ENCODE measurements at places on chromosomes 1 and 21.

DNA sequence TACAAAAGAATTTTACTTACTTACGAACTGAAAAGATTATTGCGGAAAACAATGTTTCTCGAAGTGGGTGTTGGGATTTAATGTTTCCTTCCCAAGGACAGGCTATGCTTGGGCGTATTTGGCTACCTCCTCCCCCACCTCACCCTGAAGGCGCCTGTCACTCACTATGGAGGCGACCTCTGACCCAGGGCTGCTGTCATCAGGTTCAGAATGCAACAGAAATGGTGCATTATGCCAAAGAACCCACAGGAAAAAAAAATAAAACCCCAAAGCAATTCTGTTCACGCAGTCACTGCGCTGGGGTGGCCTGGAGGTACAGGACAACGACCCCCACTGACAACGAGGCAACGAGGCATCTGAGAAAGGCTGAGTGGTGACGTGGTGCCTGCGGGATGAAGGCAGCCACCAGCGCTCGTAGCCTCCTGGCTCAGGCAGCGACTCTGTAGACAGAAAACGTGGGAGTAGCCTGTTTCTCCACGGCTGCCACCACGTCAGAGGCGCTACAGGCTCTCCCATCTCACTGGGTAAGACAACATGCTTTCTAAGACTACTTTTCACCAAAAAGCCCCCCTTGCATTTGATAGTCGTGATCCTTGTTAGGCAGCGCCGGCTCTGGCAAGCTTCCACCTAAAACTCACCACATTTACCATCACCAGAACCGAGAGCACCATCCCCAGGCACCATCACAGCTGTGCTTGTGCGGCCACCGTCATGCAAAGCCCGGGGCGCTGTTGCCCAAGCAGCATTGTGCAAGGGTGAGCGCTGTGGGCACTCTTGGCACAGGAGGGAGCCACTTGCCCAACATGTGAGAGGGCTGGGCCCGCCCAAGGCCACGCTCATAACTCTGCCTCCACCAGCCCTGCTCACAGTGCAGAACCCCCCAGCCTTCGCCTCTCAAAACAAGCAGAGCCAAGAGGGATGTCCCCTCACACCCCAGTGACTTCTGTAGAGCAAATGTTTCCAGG is 14.3 kb downstream of the NADK start:
- DNase-seq = no peak

GRCh38 chr1:50989694-50990093 is 19.6 kb downstream of the CDKN2C start:
- no peak for DNase-seq

GRCh38 chr1:89063094-89063493 is 1.9 kb downstream of the GBP1 start:
- DNase-seq = no peak

GRCh38 chr1:70441392-70442035 is 30.4 kb downstream of the CTH start:
- no peak for DNase-seq

DNA sequence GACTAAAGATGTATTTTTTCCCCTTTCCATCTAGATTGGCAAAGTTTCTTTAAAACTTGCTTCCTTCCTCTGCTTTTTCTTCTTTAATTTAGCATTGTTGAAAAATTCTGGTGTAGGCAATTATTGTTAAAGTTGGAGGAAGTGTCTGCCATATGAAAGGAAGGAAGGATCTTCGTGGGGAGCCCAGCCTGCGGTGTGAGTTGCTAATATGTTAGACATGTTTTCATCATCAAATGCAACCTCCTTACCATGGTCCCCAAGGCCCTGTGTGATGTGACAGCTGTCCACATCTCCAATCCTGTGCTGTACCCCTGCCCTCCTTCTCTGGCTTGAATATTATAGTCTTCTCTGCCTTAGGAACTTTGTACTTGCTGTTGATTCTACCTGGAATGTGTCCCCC is 81.0 kb upstream of the ZBTB18 start:
- DNase-seq = no peak

DNA sequence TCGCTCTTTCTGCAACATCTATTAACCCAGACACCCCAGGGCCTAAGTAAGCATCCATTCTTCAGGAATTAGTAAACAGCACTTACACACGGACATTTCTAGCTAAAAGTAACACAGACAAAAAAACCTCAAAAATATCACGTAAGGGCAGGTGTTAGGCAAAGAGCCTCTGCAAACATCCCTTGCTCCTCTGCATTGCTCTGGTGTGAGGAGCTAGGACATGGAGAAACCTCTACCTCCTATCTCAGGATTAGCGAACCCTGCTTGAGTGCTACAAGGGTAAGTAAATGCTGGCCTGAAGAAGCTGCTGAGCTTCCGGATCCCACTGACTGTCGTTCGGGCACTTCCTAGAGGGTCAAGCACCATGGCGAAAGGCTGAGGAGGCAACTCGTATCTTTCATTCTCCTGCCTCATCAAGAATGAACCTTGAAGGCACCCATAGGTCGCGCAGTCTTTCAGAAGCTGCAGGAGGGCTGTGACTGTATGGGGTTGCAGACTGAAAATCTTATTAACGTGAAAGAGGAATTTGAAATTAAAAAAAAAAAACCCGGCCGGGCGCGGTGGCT is 2.1 kb downstream of the PTGER3 start:
- no peak for DNase-seq

DNA sequence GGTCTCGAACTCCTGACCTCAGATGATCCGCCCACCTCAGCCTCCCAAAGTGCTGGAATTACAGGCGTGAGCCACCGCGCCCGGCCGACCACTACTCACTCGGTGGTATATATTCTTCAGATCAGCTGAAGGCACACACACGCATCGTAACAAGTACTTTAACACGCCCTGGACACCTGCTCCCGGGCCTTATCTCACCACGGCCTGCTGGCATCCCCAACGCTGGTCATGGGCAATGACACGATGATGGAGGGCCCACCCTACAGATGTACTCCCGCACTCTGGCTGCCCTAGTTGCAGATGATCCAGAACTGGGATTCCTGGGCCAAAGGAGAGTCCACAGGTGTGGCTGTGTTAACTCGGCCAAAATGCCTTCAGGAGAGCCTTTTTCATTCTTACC is 11.6 kb downstream of the UBE2J2 start:
- no peak for DNase-seq

DNA sequence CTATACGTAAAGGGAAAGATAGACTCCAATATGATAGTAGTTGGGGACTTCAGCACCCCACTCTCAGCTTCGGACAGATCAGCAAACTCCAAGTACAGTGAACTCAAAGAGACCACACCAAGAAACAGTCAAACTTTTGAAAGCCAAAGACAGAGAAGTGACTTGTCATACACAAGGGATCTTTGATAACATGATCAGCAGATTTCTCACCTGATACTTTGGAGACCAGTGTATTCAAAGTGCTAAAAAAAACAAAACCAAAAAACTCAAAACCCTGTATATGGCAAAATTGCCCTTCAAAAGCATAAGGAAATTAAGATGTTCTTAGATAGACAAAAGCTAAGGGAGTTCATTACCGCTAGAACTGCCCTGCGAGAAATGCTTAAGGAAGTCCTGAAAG is 9.4 kb downstream of the IFNAR1 start:
- no peak for DNase-seq

GRCh38 chr1:115469703-115470476 is 131.8 kb upstream of the NGF start:
- peak; percentile 4 for DNase-seq

DNA sequence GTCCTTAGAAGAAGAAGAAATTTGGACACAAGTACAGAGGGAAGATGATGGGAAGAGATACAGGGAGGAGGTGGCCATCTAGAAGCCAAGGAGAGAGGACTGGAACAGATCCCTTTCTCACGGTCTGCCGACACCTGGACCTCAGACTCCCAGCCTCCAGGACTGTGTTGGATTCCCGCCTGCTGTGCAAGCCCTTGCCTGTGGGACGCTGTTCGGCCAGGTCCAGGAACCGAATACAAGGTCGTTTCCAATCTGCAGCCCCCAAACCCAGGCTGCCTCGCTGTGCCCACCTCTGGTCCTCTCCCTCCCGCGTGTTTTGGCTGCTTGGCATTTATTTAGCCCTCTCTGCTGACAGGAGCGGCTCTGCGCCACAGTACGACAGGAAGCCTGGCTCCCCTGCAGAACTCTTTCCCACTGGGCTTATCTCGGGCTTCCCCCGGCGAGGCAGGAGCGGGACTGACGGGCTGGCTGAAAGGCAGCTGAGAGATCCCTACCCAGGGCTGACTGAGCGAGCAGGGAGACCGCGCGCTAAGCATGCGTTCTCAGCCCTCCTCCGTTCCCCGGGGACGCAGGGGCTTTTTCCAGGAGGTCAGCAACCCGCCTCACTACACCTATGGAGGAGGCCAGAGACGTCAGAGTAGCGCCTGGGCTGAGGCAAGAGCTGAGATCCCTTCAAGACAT is 238.4 kb downstream of the TNR start:
- no peak for DNase-seq

DNA sequence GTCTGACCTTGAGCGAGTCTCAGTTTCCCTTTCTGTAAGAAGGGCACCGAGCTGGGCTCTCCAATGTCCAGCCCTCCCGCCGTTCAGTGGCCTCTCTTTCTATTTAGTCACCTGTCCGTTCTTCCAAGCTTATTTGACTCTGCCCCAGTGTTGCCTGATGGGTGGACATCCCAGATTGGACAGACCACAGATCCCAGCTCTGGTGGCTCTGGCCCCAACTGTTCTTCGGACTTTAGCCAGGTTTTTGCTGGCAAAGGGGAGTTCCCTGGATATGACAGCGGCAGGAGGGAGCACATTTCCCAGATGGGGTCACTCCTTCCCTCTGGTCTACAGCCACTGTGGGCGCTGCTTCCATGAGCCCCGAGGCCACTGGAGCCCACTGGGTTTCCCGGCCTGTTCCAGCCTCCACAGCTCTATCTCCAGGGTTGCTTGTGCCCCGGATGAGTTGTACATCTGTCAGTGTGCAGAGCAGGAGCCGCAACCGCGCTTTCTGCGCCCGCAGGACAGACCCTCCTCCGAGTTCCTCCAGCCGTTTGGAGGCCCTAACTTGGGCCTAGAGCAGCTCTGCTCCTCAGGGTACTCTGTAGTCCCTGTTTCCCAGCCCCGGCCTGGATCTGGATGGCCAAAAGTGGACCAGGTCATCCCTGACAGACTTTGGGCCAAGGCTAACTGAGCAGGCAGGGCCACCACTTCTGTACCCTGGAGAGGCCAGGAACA is 3.8 kb downstream of the DMBX1 start:
- DNase-seq = no peak

DNA sequence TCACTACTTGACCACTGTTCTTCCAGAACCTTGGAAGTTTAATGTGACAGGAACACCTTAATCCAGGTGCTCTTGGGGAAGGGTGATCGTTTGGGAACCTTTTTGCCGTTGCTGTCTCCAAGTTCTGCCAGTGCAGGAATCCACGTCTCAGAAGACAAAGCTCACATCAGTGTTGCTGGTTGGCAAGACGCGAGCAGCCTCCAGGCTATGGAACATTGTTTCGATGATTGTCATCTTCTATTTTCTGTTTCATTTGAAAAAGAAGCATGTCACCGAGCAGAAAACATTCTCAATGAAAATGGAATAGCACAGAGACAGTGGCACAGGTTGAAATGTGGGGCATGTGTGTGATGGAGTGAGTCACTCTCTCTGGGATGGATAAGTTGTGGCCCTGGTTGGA is 11.7 kb downstream of the STUM start:
- no peak for DNase-seq

DNA sequence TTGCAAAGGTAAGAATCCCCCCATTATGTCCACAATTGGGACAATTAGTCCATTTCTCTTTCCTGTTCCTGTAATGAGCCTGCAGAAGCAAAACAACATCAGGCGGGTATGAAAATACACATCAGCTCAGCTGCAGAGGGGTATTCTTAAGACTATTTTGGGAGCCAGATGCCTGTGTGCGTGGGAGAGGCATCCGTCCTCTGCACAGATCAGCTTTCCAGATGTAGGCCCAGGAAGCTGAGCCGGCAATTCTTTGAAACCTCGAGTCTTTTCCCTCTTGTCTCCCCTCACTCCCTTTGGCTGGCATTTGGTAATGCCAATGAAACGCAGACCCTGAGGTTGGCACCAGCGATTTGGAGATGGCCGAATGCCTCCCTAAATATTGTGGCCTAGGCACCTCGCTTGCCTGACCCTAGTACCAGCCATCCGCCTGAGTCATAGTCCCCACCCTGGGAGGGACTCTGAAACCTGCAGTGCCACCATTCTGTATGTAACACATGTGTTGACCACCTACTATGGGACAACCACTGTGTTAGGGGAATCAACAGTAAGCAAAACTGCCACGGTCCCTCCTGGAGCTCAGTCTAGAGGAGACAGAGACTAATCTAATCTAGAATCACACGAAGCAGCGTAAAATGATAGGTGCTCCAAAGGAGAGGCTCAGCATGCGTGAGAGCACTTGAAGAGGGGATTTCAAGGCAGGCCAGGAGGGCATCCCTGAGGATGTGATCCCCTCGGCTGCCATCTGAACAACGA is 603.0 kb downstream of the MATN1 start:
- no peak for DNase-seq

- no peak for DNase-seq
Measured at GRCh38 chr1:23422941-23423340, 1.6 kb downstream of the TCEA3 start.

GRCh38 chr21:17964199-17964598 is 145.0 kb upstream of the C21orf91 start:
- DNase-seq = no peak

- DNase-seq = no peak
Measured at GRCh38 chr1:30679201-30679975, 44.0 kb downstream of the MATN1 start.

DNA sequence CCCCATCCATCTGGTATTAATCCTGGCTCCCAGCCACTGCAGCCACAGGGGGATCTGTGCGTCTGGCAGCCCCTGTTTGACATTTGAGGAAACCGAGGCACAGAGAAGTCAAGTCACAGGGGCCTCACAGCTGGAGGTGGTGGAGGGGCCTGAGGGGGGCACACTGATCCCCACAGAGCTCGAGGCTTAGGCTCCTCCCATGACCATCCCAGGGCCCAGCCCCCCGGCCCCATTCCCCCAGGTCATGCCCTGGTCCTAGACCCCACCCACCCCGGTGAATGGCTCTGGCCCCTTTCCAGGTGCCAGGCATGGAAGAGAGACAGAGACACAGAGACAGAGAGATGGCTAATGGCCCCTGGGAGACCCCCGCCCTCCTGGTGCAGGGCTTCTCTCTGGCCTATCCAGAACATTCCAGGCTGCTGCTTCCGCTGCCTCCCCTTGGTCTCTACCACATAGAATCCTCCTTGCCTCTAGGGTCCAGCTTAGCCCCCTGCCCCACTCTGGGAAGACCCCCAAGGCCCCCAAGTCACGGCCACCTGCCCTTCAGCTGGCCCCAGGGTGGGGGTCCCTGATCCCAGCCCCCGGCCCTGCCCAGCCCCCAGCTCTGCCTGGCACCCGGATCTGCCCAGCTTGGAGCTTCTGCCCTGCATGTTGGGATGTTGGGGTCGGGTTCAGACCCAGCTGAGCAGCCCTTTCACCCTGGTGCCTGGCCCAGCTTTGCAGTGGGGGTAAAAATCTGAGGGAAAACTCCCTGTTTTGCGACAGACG is 29.2 kb upstream of the LRRC3 start:
- DNase-seq = no peak

- DNase-seq = no peak
Measured at GRCh38 chr1:14745789-14746188, 147.3 kb downstream of the KAZN start.
